Stimulated activated CD4-positive, alpha-beta T cell treated with anti-CD3 and anti-CD28 coated beads, Interleukin-15, amount 100 ng/mL, for 24 hours (primary cell): ENCODE measurements at places on chromosomes 7 and 10.

DNA sequence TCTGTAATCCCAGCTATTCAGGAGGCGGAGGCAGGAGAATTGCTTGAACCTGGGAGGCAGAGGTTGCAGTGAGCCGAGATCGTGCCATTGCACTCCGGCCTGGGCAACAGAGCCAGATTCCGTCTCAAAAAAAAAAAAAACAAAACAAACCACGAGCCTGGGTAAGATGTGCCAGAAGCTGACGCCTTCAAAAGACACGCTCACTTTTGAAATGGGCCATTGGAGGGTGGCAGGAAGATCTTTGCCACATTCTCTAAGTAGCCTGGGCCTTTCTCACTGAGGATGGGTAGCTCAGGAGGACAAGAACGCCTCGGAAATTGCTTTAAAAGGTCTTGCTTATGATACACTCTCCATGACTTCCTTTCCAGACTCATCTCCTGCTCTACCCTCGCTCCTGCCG lies 172.7 kb downstream of the SH3PXD2A start:
- no peak for DNase-seq

DNA sequence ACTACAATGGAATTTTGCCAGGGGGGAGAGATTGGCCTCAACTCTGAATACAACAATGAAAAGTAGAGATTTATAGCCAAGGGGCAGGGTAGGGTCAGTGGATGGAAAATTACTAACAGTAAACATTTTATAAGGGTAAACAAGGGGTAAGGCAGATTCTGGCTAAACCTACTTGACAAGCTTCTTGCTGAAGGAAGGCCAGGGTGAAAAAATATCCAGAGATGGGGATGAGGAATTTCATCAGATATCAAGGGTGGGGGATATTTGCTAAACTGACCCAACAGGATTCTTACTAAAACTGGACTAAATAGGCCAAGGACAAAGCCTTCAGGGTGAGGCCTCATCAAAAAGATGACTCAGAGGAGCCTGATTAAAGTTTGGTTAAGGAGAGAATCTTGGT lies 156.3 kb downstream of the RTKN2 start:
- DNase-seq = no peak

DNA sequence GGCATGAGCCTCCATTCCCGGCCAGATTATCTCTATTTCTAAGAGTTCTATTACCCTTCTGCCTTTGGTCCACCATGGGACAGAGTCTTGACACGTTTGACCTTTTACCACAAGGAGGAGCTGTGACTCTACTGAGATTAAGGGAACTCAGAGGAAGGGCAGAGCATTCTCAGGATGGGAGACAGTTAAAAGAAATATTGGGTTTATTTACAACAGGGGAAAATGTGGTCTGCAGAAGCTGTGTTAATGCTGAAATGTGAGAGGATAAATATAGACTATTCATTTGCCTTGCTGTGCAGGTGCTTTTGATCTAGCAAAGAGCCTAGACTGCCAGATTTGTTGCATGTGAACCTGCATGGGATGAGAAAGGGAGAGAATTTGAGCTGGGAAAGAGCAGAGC lies 45.8 kb upstream of the PRSS58 start:
- no peak for DNase-seq

DNA sequence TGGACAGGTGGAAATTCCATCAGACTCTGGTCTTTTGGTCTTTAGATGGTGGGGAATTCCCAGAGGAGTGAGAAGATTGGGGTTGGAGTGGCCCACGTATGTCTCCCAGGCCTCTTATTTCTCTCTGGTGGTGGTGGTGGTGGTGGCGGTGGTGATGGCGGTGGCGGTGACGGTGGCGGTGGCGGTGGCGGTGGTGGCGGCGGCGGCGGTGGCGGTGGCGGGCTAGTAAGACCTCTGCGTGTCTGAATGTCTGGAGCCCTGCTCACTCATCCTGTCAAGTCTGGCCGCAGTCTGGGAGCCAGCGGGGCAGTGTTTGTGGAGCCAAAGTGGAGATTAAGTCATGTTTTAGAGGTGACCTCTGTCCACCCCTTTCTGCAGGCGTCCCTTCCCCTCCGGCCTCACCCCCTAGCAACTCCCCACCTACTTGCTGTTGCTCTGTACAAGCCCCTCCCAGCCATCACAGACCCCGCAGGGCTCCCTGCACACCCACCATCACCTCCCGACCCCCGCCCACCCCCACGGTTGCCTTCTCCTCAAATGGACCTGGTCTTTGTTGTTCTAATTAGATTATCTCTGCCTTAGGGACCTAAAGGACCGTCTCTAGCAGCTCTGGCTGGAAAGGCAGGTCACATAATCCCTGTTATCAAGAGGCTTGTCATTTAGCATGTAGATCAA lies 165.0 kb upstream of the TBX20 start:
- DNase-seq = no peak

GRCh38 chr7:42217548-42217947 lies 19.5 kb downstream of the GLI3 start:
- DNase-seq = no peak

DNA sequence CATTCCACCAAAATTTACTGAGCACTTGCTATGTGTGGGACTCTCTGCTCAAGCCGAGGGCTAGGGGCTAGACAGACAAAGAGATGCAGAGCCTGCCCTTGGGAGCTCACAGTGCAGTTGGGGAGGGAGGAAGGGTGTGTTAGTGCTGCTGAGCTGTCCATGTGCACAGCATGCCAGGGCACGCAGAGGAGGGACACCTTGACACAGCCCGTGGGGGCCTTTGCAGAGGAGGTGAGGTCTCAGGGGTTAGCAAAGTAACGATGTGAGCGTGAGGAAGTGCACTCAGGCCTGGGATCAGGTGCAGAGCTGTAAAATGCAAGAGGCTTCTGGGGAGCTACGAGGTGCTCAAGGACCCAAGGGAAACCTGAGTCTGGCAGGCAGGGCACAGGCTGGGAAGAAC lies 16.3 kb downstream of the PRKCQ start:
- no peak for DNase-seq

DNA sequence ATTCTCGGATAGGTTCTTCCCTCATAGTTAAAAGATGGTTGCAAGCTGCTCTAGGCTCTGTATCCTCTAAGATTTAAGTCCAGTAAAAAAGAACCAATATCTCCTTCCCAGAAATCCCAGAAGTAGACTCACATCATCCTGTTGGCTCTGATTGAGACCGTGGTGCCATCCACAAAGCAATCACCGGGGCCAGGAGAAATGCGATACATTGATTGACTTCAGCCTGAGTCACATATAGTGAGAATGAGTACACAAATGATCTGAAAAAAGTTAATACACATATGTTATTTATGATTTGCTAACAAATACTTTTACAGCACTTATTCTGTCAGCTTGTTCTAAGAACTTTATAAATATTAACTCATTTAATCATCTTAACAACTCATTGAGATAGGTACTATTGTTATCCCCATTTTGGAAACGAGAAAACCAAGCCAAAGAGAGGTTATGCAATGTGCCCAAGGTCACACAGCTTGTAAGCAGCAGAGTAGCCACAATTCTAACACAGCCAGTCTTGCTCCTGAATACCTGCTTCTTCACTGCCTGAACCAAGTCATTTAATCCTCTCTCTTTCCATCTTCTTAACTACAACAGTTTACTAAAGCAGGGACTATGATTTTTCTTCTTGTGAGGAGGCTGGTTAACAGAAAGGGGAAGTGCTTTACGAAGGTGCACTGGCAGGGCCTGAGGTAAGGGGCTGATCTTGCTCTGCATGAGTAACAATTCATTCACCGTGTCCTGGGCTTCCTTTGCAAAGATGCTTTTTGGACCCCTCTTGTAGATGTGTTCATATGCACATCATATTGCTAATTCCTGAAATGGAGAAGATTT lies 177.0 kb downstream of the REEP3 start:
- DNase-seq = no peak

GRCh38 chr7:130490311-130490791 lies 1.5 kb upstream of the MEST start:
- DNase-seq = no peak

DNA sequence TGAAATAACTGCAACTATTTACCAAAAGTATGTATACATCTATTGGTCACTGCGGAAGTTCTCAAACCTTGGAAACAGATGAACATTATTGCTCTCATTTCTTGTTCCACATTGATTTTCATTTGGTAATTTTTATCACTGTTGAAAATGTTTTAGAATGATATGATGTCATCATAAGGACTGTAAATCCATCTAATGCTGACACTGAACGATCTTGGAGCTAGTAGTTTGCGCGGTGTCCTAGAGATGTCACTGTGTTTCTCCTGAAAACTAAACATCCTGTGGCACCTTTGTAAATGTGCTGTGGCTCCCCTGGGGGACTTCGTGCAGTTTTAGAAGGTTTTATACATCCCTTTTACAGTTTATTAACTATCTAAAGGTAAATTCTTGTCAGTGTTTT lies 73.5 kb downstream of the DNAJB9 start:
- no peak for DNase-seq

- DNase-seq = no peak
These were observed 109.3 kb downstream of the SORBS1 start for GRCh38 chr10:95451568-95452524.

DNA sequence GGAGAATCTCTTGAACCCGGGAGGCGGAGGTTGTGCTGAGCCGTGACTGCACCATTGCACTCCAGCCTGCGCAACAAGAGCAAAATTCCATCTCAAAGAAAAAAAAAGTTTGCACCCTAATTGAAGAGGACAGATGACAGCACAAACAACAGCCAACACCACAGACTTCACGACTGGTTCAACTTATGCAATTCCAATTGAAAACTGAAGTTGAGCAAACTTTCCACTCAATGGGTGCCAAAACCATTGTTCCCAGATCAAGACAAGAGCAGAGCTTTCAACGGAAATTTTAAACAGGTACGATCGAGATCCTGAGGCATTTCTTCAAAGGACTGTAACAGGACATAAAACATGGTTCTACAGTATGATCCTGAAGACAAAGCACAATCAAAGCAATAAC lies 149.7 kb downstream of the KMT2E start:
- DNase-seq = no peak

DNA sequence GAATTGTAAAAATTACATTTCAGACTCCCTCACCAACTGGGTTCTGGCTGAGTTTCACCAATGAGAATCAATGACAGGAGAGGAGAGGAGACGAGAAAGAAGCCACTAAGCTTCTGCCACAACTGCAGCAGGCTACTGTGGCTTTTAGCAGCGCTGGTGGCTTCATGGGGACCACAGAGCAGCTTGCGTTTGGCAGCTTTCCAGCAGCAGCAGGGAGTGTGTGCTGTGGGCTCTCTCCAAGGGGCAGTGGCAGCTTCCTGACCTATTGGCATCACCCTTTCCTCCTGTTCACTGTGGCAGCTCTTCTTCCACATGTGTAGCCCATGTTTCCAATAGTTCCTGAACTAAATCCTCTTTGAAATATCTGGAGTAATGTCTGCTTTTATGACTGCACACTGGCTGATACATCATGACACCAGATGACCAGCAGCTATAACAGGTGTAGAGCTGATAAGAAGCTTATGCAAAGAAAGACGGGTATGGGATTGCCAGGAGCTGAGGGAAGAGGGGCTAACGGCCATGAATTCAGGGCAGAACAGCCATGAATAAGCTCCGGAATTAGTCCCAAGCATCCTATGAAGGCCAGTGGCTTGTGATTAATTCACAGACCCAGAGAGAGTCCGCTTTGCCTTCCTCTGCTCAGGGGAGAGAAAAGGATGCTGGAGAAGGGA lies 46.8 kb downstream of the KCNH2 start:
- DNase-seq = no peak

- no peak for DNase-seq
These were observed 41.9 kb upstream of the IL15RA start for GRCh38 chr10:6019010-6019782.

DNA sequence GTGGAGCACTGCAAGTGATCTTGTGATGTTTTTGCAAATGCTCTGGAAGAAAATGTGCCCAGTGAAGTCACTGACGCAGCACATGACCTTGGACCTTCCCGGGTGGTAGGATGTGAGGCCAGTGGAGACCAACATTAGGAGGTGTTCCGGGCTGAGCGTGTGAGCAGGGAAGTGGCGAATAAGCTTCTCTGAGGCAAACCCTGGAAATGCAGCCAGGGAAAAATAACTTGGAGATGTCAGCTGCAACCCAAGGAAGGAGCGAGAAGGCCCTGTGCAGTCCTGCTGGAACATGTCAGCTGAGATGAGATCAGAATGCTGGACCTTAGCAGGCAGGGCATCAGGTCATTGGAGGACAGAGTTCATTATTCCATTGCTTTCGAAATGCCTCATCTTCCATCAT lies 18.6 kb upstream of the SDK1 start:
- no peak for DNase-seq

GRCh38 chr10:124652701-124653100 lies 91.5 kb downstream of the FAM53B start:
- DNase-seq = no peak
